ENCODE measurements at places on chromosomes 1 and 21.

DNA sequence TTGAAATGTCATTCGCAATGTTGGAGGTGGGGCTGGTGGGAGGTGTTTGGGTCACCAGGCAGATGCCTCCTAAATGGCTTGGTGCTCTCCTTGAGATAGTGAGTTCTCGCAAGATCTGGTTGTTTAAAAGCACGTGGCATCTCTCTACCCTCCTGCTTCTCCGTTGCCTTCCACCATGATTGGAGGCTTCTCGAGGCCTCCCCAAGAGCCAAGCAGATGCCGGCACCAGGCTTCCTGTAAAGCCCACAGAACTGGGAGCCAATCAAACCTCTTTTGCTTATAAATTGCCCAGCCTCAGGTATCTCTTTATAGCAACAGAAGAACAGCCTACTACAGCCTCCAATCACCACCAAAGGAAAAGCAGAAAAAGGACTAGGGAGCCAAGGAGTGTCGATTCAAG, 80.5 kb downstream of the PDE9A start:
- DNase-seq: no peak

- no peak for DNase-seq
Observed at GRCh38 chr1:205168291-205168690, 43.2 kb downstream of the DSTYK start.

DNA sequence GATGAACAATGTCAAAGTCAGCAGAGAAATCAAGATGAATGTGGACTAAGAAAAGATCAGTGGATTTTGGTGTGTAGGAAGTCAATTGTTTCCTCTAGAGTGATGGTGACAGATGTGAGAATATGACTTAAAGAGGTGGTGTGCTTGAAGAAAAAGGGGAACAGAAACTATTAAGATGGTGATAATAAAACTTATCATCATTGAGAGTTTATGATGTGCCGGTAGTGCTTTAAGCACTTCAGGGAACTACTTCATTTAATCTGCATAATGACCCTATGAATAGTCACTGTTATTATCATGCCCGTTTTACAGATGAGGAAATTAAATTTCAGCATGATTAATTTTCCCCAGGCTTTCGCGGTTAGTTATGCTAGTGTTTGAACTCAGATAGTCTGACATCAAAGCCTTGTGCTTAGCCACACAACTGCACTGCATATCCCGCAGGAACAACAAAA, 246.9 kb upstream of the LRRC7 start:
- DNase-seq: no peak

GRCh38 chr1:182405578-182405977, 5.1 kb upstream of the TEDDM1 start:
- no peak for DNase-seq

GRCh38 chr21:34889676-34890469, 159.2 kb downstream of the RUNX1 start:
- peak; percentile 94 for DNase-seq
